AG08396 (cell line): ENCODE measurements at places on chromosomes 16 and 17.

DNA sequence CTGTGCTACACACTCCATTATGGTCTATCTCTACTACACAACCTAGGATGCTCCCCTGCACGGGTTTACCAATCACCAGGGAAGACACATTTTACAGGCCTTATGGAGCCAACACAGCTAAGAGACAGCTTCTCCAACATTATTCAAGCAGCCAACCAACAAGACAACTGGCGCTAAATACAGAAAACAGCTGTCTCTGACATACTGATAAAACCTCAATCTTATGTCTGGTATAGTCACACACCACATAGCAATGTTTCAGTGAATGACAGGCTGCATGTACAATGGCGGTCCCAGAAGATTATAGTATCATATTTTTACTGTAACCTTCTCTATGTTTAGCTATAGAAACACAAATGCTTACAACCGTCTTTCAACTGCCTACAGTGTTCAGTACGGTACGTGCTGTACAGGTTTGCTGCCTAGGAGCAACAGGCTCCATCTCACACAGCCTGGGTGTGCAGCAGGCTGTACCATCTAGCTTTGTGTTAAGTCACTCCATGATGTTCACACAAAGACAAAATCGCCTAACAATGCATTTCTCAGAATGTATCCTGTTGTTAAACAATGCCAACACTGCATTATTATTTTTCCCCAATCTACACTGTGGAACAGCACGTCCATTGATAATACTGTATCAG, 10.9 kb downstream of the USP22 start:
- no peak for DNase-seq

DNA sequence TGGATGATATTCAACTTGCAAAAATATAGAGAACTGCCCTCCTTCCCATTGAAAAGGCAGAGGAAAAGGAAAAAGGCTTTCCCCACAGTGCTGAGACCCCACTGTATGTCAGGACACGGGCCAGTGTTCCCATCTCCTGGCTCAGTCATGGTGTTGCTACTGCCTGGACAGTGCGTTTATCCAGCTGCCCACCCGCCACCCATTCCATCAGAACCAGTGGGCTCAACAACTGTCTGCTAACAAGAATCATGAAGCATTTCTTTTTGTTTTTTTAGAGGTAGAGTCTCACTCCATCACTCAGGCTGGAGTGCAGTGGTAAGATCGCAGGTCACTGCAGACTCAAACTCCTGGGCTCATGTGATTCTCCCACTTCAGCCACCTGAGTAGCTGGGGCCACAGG, 11.3 kb downstream of the FBXO31 start:
- no peak for DNase-seq

GRCh38 chr17:73324711-73325526, 13.1 kb upstream of the CDC42EP4 start:
- DNase-seq: no peak

GRCh38 chr16:55499951-55500529, 8.8 kb upstream of the LPCAT2 start:
- DNase-seq: peak; percentile 84

- DNase-seq: no peak
Observed at GRCh38 chr17:66307257-66307656, 4.8 kb downstream of the PRKCA start.

DNA sequence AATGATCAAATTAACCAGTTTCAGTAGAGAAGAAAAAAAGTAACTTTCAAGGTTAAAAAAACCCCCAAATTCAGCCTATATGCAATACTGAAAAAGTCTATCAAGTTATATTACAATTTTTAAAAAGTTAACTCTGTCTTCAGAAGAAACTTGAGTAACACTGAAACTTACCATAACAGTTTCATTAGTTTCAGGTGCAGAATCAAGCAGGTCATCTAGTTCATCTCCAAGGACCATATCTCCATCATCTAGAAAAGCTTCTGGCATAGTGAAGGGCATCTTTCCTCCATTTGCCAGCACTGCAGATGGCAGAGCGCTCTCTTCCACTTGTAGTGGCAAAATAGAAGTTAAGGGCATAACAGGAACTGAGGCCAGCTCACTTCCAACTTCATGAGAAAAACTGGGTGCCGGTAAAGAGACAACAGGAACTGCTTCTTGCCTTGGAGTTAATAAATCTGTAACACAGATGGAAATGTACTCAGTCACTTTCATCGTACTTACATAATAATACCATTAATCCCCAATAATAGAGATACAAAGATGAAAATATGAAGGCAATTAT, 22.9 kb downstream of the ZC3H7A start:
- DNase-seq: no peak

GRCh38 chr17:77914385-77915254, 43.9 kb upstream of the TNRC6C start:
- no peak for DNase-seq

- no peak for DNase-seq
Observed at GRCh38 chr17:9144502-9145249, 123.4 kb downstream of the NTN1 start.

- peak; percentile 65 for DNase-seq
Observed at GRCh38 chr17:49822829-49823228, 25.0 kb downstream of the TAC4 start.

GRCh38 chr17:46868689-46869187, 17.4 kb downstream of the WNT9B start:
- no peak for DNase-seq

GRCh38 chr17:7043182-7043496, 753 bp downstream of the SLC16A11 start:
- no peak for DNase-seq

DNA sequence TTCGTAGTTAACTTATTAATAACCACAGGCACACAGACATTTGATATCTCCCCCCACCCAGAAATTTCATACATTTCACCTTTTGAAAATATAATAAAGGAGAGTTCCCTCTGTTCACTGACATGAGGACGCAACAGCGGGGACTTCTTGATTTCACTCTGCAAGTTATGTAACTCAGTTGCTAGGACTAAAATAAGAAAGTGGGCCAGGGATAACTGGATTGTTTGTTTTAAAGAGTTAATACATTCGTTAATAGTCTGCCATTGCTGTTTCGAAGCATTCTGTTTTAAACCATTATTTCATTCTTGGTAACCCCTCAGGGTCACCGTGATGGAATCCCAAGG, 1.2 kb downstream of the RHOT1 start:
- DNase-seq: no peak

- DNase-seq: no peak
Observed at GRCh38 chr17:29401258-29401657, 11.1 kb downstream of the TAOK1 start.

DNA sequence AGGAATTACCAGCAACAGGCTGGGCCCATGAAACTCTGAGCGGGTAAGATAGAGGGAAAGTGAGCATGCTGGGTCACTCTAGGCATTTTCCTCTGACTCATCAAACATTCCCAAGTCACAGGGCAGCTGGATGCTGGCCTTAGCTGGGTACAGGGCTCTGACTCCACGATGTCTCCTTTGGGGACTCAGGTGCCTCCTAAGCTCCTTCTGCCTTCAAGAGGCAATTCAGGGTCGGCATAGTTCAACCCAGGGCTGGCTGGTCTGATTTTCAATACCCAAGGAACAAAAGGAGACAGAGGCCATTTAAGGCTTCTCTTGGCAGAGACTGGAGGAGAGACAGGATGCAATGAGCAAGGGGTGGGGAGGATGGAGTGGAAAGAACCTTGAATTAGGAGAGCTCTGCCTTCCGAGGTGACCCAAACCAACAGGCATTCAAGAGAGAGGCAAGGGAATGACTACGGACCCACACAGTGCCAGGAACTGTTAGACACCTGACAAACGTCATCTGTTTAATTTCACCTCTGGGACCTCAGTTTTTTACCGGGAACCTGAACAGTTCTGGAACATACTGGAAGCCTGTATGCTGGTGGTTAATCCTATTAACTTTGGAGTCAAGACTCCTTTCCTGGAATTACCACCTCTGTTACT, 910 bp downstream of the WBP2 start:
- DNase-seq: peak; percentile 77

- DNase-seq: peak; percentile 40
Observed at GRCh38 chr17:51000835-51001638, 119.6 kb downstream of the SPAG9 start.

DNA sequence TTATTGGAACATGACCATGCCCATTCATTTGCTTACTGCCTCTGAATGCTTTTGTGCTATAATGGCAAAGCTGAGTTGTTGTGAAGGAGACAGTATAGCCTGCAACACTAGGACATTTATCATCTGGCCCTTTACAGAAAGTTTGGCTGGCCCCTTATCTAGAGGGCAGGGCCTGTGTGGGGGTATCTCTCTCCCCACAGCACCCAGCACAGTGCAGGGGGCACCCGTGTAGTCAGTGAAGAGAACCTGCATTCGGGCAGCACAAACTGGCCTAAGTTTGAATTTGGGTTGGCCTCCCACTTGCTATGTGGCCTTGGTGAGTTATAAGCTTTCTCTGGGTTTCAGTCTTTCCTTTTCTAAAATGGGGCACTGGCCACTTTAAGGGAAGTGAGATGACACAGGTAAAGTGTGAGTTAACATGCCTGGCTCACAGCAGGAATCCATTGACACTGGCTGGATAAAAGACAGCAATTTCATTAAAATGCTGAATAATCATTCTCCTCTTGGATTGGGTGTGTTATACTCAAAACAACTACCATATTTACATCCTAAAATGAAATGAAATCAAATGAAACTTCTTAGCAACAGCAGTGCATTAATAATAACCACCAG, 12.1 kb downstream of the UBE2O start:
- DNase-seq: no peak

GRCh38 chr16:55035029-55035428, 104.4 kb downstream of the IRX5 start:
- no peak for DNase-seq

GRCh38 chr17:29571883-29572681, 3.6 kb downstream of the TP53I13 start:
- no peak for DNase-seq
